ENCODE measurements at places on chromosomes 12 and 14.

DNA sequence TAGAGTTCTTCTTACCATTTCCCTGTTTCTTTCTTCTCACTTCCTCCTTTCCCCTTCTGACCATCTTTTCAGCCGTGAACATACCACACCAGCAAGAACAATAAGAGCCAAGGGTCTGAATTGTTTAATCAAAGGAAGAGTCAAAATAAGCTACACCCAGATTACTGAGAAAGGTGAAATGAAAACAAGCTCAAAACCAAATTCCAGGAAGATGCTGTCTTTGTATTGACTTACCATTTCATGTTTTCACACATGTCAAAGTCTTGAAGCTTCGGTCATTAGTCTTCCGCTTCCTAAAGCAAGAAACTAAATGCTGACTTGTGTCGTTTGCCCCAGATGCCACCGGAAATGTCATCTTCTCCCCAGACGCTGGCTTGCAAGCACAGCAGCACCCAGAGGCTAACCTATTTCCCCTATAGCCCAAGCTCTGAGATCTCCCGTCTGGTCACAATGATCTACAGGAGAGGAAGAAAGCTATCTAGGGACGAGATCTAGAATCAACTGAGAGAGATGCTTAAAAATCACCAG is 136.5 kb upstream of the AMIGO2 start:
- no peak for DNase-seq

DNA sequence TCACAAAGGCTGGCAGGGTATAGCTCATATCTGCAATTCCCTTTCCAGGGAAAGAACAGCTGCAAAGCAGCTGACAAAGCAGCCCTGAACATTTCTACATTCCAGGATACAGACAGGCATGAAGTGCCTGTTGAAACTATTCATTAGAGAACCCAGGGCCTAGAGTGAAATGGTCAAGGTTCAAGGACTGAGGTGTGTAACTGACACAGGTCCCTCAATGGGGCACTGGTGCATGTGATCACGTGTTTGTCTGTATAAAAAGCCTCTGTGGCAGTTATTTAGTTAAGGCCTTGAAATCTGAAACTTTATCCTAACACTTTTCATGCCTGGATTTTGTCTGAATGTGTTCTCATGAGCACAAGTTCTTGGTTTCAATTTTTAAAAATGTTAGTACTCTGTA is 47.1 kb downstream of the GIT2 start:
- DNase-seq: no peak

- no peak for DNase-seq
These were observed 12.0 kb downstream of the KIAA0586 start for GRCh38 chr14:58439476-58439875.

- DNase-seq: no peak
These were observed 70.1 kb upstream of the HOXC13 start for GRCh38 chr12:53868511-53868986.

GRCh38 chr12:39935839-39936238 is 170.0 kb downstream of the SLC2A13 start:
- no peak for DNase-seq

GRCh38 chr12:76341436-76342030 is 6.7 kb downstream of the BBS10 start:
- DNase-seq: no peak

GRCh38 chr12:57753756-57754337 is 1.1 kb upstream of the MARCHF9 start:
- DNase-seq: no peak

GRCh38 chr12:25241167-25242020 is 9.3 kb downstream of the KRAS start:
- DNase-seq: no peak

GRCh38 chr12:16524378-16524777 is 81.6 kb downstream of the LMO3 start:
- no peak for DNase-seq

DNA sequence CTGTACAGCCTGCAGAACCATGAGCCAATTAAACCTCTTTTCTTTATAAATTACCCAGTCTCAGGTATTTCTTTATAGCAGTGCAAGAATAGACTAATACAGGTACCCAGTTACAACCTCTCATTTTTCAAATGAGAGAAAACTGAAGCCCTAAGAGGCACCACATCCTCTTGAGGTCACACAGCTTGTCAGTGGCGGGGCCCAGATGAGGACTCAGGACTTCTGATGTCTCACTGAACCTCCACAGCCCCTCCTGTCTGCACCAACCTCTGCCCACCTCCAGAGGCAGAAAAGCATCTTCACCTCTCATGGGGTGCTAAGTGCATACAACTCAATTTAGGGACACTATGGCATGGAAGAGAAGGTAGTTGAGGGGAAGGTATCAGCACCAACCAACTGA is 120.7 kb downstream of the CRACR2A start:
- no peak for DNase-seq

DNA sequence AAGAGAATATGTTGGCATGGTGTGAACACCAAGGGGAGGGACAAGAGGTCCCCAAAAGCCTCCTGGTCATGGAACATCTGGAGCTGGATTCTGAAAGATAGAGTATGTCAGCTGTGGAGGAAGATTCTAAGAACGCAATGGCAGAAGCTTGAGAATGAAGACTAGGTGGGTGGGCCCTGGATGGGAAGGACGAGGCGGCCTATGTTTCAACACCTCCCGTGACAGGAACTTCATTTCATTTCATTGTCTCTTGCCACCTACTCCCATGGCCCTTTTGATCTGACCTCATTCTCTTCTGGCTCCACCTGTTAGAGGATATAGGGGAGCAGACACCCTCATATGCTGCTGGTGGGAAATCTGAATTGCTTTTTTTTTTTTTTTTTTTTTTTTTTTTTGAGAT is 3.3 kb downstream of the UNG start:
- DNase-seq: no peak

DNA sequence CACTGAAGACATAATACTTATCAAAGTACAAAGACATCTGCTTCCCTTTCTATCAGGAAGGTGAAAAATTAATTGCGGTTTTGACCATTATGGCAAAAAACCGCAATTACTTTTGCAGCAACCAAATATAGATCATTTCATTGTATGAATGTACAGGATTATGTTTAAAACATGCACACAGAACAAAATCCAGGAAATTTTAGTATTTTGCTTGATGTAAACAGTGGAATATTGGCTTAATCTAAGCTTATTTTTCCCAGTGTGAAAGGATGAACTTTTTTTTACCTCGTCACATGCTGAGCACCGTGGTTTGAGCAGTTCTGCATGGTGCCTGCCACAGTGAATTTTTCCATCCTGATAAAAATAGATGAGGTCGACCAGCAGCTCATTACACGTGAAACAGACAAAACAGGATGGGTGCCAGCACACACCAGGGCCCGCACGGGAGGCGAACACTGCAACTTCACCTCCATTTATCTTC is 121.2 kb downstream of the PRICKLE1 start:
- DNase-seq: no peak

- no peak for DNase-seq
These were observed 116.3 kb downstream of the ZFP36L1 start for GRCh38 chr14:68676511-68676943.

DNA sequence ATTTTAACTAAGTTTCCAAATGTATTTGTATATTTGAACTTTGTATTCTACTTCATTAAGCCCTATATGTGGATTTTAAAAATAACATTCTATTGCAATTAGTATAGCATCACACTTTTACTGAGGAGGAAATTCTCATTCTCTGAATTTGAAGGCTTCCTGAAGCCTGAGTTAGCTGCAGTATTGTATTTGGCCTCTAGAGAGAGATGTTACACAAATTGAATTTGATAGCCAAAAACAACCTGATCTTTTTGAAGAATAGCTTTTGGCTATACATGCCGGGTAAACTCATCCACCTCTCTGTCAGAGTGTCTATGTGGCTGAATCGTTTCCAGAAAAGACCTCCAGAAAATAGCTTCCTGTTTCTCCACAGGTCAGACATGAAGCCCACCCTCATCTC is 316.5 kb upstream of the OR4E1 start:
- DNase-seq: no peak

GRCh38 chr14:64040044-64040443 is 187.2 kb downstream of the SYNE2 start:
- DNase-seq: no peak

GRCh38 chr14:87241018-87241768 is 751.8 kb downstream of the GALC start:
- no peak for DNase-seq

DNA sequence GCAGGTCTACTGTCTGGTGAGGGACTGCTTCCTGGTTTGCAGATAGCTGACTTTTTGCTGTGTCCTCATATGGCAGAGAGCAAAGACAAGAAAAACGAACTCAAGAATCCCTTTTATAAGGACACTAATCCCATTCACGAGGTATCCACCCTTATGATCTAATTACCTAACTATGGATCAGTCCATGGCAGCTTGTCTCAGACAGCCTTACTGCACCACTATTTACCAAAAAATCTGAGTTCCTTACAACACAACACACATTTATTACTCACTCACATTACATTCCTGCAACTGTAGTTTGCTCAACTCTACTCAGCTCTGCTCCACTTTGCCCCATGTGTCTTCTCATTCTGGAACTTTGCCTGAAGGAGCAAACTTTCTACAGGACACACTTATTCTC is 10.1 kb upstream of the SLC6A15 start:
- no peak for DNase-seq

DNA sequence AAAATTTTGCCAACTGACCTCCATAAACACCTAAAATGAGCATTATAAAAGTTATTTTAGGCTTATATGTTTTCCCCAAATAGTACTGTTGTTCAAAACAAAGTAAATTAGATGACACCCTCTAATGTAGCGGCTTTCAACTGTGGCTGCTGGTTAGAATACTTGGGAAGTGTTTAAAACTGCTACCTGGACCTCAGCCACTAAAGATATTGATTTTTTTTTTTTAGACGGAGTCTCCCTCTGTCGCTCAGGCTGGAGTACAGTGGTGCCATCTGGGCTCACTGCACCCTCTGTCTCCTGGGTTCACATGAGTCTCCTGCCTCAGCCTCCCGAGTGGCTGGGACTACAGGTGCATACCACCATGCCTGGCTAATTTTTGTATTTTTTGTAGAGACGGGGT is 16.2 kb downstream of the PRORP start:
- DNase-seq: no peak

DNA sequence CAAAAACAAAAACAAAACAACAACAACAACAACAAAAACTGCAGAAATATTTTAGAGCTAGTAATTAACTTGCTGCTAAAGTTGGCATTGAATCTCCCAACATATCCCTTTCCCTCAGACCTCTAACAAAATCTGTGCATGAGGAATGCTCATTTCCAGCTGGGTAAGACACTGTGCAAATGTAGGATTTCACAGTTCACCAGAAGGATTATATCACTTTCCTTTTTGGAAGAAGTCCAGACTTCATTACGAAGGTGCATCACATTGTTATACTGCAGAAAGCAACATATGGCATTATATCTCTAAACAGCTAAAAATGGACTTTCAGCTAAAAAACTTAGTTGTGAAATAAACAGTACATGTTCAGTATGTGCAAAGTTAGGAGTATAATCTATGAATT is 341.8 kb downstream of the FSCB start:
- DNase-seq: no peak

GRCh38 chr12:74644681-74645080 is 107.0 kb downstream of the ATXN7L3B start:
- no peak for DNase-seq

DNA sequence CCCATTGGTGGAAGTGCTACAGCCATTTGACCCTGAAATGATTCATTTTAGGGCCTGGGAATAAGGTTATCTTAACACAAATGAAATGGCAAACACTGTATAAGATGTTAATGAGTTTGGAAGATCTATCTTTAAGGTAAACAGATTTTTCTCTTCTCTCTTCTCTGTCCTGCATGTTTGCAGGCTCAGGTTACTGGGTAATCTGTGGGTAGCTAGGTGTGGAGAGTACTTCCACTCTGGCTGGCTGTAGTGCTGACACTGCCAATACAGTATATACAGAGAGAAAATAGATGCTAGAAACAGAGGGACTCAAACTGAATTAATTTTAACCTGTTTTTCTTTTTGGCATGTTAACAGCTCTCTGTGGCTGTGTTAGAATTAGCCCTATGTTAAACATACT is 84.6 kb downstream of the SLC38A6 start:
- no peak for DNase-seq

DNA sequence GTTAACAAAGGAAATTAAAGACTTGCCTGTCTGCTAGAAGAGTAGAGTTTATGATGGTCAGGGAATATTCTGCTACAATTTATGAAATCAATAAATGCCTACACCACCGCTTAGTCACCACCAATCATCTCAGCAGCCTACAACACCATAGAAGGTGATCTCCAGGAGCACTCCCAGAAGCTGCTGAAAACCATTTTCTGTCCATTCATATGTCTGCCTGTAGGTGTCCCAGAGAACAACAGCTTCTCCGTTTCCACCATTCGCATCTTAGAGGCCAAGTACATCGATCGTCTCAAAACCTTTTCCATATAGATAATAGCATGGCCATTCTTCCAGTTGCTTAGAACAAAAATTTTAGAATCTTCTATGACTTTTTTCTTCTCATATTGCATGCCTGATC is 303.4 kb downstream of the KCNC2 start:
- DNase-seq: no peak
